ENCODE measurements at places on chromosomes 3 and 15.
A peak's percentile ranks its signal among the peaks of the same experiment; 100 is the strongest.

DNA sequence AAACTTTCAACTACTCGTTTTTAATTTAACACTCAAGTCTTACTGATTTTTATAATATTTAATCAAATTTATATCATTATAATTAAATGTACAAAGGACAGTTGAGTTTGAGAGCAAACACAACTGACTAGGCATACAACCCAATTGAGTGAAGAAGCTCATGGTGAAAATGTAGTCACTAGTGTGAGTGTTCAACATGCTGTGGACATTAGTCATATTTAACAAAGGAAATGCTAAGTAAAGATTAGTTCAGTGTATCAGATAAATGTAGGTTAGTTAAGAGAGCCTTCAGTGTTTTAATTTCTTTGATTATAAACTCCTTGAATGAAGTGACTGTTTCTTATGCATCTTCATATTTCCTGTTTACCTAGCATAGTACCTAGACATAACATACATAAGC lies 444.2 kb upstream of the GOLIM4 start:
- DNase-seq: no peak

DNA sequence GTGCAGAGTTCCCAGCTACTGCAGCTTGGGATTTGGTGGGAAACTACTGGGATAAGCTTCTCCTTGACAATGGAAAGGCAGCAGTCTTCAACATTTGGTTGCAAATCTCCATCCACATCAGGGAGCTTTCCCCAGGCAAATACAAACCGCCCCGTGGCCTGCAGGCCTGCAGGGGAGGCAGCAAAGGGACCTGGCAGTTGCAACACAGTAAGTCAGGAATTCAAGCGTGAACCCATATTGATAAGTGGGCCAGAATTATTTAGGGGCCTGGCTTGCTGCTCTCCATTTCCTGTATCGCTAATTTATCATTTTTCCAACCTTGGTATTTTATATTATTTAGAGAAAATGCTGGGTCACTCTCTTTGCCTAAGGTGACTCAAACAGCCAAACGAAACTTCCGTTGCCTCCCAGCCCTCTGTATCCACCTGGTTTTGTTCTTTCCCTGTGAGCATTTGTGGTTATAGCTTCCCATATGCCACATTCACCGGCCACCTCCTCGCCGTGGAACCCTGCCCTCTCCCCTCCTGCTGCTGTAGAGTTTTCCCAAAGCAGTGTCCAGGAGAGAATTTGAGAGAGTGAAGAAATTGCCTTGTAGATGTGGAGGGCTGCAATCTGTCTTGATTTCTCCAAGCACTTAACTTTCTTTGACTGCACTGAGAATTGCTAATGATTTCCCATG lies 34.8 kb downstream of the B3GALNT1 start:
- DNase-seq: no peak

GRCh38 chr3:195072916-195073564 lies 197.9 kb downstream of the XXYLT1 start:
- DNase-seq: peak; percentile 64

DNA sequence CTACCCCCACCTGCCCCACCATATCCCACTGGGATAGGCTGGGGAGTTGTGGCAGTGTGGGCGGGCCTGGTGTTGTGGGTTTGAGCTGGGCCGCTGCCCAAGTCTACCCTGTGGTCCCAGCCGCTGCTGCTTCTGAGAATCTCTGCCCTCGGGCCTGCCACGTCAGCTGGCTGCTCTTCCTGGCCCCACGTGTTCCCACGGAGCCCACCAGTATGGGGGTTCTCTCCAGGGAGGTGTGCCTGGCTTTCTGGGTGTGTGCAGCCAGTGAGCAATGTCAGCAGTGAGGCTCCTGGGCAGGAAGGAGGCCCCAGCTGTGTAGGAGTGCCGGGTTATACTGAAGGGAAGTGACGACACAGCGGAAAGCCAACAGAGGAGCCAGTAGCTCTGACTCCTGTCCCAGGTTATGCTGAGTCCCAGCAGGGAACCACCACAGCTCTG lies 10.5 kb downstream of the GNAI2 start:
- no peak for DNase-seq

DNA sequence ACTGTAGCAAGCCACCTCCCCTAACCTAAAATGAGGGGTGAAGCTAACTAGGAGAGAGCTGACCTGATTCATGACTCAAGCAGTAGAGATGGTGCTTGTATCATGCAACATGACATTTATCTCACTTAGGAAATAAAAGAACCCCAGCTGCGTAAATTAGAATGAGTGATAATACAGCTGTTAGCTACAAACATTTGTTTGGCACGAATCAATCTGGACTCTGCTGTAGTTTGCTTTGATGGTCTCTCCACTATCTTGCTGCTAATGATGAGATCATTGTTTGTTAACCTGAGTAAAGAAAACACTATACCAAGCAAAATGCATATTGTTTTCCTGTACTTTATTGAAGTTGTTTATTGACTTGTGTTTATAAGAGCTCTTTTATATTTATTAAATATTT lies 92.6 kb downstream of the ALDH1A2 start:
- DNase-seq: no peak

DNA sequence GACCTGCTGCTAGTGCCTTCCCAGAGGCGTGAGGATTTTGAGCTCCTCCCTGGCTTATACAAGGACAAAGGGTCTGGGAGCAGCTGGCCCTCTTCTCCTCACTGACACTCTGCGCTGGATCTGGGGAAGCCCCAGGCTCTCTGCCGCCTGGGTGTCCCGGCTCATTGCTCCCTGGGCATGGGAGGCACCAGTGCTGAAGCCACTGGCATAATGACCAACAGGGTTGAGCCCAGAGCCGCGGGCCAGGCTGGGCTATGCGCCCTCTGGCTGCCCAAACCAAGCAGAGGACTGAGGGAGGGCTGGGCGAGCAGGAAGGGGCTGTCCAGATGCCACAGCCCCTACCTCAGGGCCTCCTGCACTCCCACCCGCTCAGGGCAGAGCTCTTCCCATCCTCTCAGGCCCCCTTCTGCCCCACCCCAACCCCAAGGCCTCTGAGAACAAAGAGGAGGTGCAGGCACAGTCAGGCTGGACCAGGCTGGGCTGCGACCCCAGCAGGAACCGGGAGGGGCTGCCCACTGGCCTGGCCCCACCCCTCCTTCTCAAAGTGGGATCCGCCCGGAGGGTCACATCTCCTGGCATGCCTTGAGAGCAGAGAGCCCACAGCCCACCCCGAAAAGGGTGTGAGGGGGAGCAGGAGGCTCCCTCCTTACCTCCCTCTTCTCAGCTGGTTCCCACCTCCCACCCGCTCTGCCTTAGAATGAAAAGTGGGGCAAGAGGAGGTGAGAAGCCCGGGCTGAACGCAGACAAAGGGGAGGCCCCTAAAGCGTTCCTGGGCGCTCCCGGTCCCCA lies 1.6 kb downstream of the LINGO1 start:
- no peak for DNase-seq

- no peak for DNase-seq
These were observed 42.5 kb upstream of the SRGAP3 start for GRCh38 chr3:9291821-9292410.

GRCh38 chr3:182516597-182517336 lies 276.5 kb upstream of the ATP11B start:
- DNase-seq: no peak

- DNase-seq: no peak
These were observed 5.2 kb downstream of the KCTD6 start for GRCh38 chr3:58497097-58497496.

DNA sequence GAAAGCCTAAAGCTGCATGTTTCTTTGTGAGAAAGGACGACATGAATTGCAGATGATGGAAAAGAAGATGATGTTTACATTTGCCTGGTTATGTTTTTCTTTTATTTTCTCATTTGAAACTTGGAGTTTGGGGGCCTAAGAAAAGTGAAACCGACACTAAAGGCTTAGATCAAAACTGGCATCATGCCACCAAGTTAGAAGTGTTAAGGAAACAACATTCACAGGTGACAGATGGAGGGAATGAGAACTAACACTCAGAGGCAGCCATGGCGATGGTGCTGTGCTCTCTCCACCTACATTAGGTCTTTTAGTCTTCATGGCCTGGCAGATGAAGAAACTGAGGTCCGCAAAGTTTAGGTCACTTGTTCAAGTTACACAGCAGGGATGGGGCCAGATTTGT lies 923.6 kb downstream of the TUSC7 start:
- DNase-seq: no peak

DNA sequence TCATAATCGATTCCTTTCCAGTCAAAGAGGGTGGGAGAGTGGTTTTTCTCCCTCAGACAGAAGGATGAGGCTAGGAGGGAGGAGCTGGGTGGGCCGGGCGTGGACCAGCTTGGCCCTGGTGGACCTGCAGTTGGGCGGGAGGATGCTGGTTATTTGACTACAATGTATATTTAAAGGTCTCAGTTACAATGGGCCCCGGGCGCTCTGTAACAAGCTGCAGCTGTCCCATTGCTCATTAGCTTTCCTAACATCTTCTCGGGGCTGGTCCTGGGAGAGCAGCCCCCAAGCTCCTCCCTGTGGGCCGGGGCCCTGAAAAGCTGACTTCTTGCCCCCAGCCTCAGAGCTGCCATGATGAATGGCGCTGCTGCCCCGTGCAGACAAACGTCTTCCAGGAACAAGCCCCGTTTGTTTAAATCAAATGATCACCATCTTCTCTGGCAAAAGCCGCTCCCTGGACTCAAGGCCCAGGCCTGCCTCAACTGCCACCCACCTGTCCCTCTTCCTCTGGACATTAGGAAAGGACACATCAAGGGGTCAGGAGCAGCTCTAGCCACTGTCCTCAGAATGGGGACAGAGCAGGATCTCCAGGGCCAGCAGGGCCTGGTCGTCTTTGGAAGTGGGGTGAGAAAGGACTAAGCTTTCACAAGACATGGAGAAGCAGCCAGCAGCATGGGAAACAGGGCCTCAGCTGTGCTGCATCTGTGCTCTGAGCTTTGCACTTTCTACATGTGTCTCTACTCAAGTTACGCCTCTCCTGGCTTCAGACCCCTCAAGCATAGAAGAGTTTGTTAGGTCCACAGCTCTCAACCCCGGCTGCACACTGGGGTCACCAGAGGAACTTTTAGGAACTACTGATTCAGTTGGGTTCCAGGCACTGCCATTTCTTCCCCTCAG lies 38.6 kb downstream of the MAGEF1 start:
- no peak for DNase-seq

GRCh38 chr3:108091498-108092250 lies 843 bp upstream of the CD47 start:
- no peak for DNase-seq

DNA sequence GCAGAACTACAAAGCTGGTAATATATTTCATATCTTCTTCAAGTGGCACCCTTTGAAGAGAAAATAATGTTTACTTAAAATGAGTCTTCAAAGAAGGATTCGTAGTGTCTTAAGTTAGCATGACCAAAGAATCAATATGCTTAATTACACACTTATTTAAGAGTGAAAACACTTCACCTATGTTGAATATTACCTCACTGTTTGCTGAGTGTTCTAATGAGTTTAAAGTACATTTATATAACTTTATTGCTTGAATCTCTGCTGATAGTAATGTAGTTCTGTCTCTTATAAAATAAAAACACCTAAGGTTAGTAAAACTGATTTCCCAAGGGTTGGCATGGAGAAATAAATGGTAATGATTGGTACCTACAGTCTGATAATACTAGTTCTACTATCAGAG lies 143.3 kb upstream of the SLC2A2 start:
- no peak for DNase-seq

DNA sequence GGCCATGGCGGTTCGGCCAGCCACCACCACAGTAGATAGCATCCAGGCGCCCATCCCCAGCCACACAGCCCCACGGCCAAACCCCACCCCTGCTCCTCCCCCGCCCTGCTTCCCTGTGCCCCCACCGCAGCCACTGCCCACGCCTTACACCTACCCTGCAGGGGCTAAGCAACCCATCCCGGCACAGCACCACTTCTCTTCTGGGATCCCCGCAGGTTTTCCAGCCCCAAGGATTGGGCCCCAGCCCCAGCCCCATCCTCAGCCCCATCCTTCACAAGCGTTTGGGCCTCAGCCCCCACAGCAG lies 29.5 kb downstream of the PTPN23 start:
- DNase-seq: no peak

- no peak for DNase-seq
These were observed 88.2 kb upstream of the FLNB start for GRCh38 chr3:57919987-57920386.

GRCh38 chr15:74220475-74221248 lies 15.5 kb upstream of the CCDC33 start:
- no peak for DNase-seq

DNA sequence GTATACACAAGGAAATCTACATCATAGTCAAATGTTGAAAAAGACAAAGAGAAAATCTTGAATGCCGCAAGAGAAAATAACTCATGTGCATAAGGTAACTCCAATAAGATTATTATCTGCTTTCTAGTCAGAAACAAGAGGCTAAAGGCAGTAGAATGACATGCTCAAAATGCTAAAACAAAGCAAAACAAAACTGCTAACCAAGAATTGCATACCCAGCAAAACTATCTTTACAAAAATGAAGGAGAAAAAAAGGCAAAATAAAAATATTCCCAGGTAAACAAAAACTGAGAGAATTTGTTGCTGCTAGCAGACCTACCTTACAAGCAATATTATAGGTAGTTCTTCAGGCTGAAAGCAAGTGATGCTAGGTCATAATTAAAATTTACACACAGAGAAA lies 76.4 kb upstream of the TMEM158 start:
- DNase-seq: no peak

GRCh38 chr3:114827495-114827894 lies 319.6 kb downstream of the ZBTB20 start:
- no peak for DNase-seq

GRCh38 chr3:121517953-121518655 lies 27.7 kb downstream of the POLQ start:
- no peak for DNase-seq

DNA sequence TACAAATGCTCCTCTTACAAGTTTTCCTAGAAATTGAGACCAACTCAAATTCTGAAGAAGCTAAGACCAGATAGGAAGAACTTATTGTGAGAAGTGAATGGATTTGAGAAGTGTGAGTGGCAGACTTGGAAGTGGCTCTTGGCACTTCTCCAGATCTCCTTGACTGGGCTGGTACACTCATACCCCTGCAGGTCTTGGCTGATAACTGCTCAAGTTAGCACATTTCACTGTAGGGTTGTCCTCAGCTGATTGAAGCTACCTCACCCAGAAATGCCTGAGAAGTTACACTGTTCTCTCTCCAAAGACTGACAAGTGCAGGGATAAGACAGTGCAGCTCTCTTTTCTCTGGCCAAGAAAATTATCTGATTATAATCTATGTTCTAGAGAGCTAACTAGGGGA lies 16.5 kb upstream of the CLDN1 start:
- DNase-seq: no peak

DNA sequence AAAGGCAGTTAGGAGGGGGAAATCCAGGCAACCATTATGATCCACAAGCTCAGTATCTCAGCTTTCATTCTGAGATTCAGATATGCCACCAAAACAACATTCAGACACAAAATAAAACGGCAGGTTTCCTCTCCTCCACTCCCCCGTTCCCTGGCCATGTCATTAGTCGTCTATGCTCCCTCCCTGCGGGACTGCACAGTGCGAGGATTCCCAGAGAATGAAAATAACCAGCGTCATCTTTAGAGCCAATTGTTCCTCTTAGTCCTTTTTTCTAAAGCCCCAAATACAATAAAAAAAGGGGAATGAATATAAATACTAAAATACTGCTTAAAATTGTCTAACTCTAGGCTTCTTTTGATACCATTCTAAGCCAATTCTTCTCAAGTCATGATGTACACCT lies 7.8 kb upstream of the SLCO3A1 start:
- no peak for DNase-seq

Data from suprapubic skin (tissue), 4 donors.